Renal cortical epithelial cell (primary cell): ENCODE measurements at places on chromosomes 7 and 10. TPM values are rescaled to one million over a fixed set of nuclear protein-coding genes. Genes with fewer than 3 reads are reported as not detected.

DNA sequence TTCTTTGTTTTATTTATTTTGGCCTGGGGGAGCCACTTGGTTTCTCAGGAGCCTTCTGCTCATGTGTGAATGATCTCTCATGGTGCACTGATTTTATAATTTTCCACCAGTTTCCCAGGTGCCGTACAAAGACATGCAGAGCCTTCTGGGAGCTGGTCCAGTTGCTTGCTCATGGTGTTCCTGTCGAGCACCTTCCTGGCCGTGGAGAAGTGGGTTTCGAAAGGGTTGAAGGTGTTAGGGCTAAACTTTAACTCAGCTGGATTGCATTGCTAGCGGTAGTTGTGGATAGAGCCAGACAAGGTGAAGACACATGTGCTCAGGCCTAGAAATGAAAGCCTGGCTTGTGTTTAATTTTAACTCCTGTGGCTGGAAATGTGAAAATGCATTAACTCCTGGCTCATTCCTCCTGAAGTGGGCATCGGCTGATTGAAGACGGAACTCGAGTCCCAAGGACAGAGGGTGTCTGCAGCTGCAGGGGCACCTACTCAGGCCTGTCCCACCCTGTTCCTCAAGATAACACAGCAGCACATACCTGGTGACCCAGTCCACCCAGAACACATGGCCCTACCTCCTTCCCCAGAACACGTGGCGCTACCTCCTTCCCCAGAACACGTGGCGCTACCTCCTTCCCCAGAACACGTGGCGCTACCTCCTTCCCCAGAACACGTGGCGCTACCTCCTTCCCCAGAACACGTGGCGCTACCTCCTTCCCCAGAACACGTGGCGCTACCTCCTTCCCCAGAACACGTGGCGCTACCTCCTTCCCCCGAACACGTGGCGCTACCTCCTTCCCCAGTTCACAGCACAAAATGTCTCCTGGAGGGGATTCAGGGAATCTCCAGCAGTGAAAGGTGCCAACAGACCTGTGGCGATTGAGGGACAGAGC, 133.2 kb downstream of the WDR37 start:
- DNase-seq, result peak; percentile 58

The ASB15 gene
- total RNA-seq, result not detected in 2 replicates

The IDI2 gene
- not detected in 2 replicates for total RNA-seq

DNA sequence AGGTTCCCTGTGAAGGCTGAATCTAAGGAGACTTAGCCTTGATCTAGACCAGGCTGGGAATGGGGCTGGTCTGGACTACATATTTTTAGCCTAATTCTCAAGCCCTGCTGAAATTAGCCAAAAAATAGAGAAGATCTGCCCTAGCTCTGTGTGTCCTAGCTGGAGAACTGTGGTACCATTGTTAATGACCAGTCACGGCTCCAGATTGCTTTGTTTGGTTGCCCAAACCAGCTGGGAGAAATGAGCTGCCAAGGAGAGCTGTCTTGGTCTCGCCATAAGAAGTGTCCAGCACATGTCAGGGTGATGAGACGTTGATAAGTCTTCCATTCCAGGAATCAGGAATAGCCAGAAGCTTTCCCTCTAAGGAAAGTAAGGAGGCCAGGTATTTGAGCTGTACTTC, 20.7 kb downstream of the GBX1 start:
- DNase-seq, result no peak

- no peak for DNase-seq
Measured at GRCh38 chr7:155997431-155998327, 185.4 kb upstream of the SHH start.

DNA sequence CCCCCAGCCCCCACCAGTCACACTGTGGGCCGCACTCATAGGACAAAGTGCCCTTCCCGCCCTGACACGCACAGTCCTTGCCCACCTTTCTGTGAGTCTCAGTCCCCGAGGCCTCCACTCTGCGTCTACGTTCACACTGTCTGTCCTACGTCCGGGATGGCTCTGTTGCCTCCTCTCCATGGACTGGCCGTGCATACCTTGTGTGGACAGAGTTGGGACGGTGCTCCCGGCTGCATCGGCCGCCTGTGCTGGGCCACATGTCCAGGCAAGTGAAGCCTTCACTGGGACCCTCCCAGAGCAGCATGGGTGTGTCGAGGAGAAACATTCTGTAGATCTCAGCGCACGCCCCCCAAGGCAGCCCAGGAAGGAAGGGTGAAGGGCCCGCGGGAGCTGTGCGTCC, 239.0 kb downstream of the MGMT start:
- DNase-seq, result no peak

DNA sequence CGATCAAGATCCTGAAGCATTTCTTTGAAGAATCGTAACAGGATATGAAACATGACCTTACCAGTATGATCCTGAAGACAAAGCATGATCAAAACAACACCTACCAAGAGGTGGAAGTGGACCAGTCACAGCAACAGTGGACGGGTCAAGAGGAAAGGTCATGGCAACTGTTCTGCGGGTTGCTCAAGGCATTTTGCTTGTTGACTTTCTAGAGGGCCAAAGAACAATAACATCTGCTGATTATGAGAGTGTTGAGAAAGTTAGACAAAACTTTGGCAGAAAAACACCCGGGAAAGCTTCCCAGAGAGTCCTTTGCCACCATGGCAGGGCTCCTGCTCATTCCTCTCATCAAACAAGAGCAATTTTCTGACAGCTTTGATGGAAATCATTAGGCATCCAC, 65.6 kb upstream of the LRRC18 start:
- DNase-seq, result no peak

DNA sequence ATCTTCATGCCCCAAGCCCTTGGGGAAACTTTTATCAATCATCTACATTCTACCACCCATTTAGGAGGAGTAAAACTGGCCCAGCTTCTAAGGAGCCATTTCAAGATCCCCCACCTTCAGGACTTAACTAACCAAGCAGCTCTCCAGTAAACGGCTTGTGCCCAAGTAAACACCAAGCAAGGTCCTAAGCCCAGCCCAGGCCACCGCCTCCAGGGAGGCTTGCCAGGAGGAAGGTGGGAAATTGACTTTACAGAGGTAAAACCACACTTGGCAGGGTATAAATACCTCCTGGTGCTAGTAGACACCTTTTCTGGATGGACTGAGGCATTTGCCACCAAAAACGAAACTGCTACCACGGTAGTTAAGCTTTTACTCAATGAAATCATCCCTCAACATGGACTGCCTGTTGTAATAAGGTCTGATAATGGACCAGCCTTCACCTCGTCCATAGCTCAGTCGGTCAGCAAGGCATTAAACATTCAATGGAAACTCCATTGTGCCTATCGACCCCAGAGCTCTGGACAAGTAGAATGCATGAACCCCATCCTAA, 5.6 kb downstream of the AKR1B15 start:
- no peak for DNase-seq

The TWIST1 gene
- not detected in 2 replicates for total RNA-seq

DNA sequence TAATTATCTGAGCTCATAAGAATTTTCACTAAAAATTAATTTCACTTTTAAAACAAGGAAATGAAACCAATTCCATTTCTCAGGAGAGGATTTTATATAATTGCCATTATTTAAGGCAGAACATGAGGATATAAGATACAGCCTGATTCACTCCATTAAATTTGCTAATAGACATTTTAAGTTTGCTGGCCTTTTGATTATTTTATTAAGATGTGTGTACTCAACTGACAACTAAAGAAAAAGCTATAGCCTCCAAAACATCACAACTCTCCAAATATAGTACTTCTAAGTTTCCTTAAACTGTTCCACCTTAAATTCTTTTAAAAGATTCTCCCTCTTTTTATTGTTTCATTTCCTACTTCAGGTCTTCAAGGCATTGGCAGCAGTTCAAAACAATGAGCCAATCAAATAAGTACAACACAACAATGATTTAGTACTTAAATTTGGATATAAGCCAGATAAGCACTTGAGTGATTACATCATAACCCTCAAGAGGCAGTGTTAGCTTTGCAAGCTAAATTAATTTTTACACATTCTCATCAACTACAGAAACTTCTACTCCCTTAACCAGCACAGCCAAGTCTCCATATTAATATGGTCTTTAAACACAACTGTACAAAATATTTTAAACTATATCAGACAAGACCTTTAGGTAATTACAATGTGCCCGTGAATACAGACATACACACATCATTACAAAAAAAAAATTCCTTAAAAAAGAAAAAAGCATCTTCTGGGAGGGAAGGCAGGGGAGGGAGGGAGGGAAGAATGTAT, 121.8 kb downstream of the KMT2C start:
- DNase-seq, result peak; percentile 99

DNA sequence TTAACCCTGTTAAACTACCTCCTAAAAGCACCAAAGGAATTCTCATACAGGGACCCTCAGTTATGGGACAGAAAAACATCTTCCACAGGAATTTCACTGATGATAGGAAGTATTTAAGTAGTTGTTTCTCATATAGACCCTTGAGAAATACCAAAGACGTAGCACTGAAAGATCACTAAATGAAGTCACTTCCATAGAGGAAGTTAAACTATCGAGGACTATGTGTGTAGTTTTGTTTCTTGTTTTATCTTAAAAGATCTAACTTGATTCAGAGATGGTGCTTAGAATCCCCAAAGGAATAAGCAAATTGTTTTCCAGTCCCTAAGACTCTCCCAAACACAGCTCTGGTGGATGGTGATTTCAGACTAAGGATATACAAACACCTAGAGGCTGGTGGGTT, 94.8 kb upstream of the AFAP1L2 start:
- no peak for DNase-seq

DNA sequence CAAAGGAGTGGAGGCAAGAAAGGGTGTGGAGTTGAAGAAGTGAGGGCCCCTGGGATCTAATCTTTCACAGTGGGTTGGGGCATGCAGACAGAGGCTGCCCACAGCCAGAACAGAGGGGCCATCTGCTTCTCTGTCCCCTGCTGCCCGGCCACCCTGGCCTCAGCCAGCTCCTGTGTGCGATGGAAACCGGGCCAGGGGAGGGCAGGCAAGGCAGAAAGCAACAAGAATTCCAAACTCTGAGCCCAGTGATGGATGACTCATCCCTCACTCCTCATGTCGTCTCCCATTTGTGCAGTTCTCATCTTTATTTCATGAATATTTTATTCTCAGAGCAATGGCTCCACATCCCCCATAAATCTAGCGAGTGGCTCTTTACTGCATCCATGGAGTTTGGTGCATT, 757.1 kb downstream of the GRID1 start:
- no peak for DNase-seq

DNA sequence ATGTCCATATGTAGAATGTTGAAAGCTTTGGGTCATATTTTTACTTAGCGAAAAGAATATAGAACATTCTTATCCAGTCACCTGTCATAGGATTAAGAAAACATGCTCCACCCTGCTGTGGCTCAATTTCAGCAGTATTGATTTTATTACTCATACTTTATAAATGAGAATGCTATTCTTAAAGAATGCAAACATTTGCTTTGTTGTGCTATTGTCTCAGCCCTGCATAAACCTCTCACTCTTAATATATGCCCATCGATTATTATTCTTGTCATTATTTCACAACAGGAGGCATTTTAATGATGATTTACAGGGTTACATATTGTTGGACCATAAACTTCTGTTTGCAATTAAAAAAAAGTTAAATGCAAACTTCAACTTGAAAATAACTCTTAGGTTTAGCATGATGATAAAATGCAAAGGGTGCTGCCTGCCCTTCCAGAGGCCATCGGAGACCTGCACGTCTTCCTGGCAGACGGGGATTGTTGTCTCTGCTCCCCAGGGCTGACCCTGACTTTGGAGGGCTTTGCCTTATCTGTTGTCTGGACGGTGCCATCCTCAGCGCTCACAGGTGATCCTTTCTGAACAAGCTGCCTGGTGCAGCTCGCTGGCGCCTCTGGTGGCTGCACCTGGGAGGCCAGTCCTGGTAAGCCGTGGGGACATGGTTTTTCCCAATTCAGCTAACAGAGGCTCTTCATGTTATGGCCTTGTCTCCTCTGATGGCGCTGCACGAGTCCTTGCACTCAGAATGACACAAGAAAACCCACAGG, 50.0 kb upstream of the SHH start:
- peak; percentile 33 for DNase-seq

The ARHGEF35 gene
- 22.4 and 25.0 TPM in 2 replicates for total RNA-seq

DNA sequence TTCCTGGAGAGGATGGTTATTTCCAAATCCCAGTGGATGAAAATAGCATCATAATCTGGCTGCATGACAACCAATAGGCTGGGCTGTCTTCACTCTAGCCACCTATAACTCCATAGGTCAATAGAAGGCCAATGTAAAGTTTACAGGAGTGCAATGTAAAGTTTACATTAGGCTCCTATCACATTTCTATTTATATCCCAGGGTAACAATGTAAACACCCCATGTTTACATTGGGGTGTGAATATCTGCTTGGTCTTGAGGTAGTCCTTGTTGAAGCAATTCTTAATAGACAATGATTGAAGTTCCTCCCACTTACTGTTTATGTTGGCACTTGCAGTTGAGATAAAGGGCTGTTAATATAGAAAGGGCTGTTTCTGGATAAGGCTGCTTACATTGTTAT, 21.5 kb downstream of the CH25H start:
- DNase-seq, result no peak

The C7orf33 gene
- total RNA-seq, result not detected in 2 replicates

The CHAT gene
- total RNA-seq, result not detected in 2 replicates

GRCh38 chr10:120943542-120943941, 92.4 kb downstream of the WDR11 start:
- DNase-seq, result no peak

GRCh38 chr10:79188154-79188965, 119.6 kb downstream of the ZMIZ1 start:
- no peak for DNase-seq

DNA sequence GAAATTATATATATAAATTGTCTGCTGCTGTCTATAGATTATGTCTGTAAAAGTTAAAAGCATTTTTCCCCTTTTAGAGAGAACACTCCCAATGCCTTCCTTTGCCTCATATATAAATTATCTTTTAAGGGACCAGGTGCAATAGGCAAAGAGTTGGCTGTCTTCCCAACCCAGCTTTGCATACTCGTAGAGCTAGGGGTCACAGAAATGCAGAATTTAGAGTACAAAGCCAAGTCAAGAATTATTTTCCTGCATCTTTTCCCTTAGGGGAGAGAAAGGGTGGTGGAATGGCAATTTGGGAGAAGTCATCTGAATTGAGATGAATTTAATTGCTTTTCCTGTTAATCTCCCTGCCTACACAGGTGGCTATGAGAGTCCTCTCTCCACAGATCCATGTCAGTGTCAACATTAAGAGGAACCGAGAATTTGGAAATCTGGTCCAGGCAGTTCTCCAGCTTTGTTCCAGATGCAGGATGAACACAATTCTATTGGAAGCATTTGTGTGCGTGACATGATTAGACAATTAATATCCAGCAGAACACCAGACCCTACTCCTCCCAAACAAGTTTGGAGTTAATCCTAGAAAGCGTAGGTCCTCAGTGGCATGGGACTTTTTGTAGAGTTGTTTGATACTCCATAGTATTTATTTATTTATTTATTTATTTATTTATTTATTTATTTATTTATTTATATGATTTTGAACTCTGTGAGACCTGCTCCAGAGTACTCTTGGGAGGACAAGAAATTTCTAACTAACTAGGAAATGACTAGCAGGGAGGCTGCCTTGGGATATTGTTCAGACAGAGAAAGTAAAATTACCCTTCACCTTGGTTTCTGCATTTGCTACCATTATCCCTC, 80.3 kb upstream of the SKAP2 start:
- no peak for DNase-seq

DNA sequence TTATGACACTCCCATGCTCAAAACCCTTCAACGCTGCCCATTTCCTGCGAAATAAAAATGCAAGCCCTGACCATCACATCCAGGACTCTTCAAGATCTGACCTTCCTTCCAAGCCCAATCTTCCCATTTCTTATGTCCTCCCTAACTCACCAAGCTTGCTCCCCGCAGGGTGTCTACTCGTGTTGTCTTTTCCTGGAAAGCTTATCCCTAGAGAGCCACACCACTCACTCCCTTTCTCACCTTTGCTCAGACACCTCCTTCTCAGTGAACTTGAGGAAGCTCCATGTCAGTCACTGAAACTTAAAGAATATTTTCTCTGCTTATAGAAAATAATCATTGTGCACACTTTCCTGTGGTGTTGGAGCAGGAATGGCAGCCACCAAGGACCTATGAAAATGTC, 54.4 kb upstream of the CACNB2 start:
- no peak for DNase-seq
